Activated CD4-positive, alpha-beta T cell treated with anti-CD3 and anti-CD28 coated beads, Interleukin-2, amount 10 ng/mL, durations not matched to agents 7 days and 5 days (primary cell): ENCODE measurements at places on chromosomes 1 and 21.

GRCh38 chr1:204560590-204561150, 44.5 kb downstream of the MDM4 start:
- no peak for DNase-seq

GRCh38 chr1:54596756-54597155, 26.6 kb downstream of the FAM151A start:
- no peak for DNase-seq

- peak; percentile 61 for DNase-seq
Measured at GRCh38 chr1:101178688-101179491, 57.9 kb upstream of the S1PR1 start.

- DNase-seq, result no peak
Measured at GRCh38 chr1:111270771-111271463, 19.7 kb upstream of the CHIA start.

GRCh38 chr1:167489571-167490340, 28.6 kb downstream of the CD247 start:
- peak; percentile 49 for DNase-seq

GRCh38 chr1:185835191-185835590, 101.0 kb downstream of the HMCN1 start:
- DNase-seq, result no peak

DNA sequence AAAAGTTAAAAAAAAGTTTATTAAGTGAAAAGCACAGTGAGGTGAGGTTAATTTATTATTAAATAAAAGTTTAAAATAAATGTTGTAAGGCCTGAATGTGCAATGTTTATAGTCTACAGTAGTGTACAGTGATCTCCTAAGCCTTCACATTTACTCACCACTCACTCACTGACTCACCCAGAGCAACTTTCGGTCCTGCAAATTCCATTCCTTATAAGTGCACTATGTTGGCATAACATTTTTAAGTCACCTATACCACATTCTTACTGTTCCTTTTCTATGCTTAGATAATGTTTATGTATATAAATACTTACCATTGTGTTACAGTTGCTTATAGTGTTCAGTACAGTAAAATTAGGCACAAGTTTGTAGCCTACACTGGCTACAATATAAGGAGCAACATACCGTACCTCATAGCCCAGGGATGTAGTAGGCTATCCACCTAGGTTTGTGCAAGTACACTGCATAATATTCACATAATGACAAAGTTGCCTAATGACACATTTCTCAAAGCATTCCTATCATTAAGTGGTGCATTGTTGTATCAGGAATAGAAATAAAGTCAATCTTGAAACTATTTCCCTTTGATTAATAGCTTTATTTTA, 426.5 kb upstream of the BRINP3 start:
- no peak for DNase-seq

DNA sequence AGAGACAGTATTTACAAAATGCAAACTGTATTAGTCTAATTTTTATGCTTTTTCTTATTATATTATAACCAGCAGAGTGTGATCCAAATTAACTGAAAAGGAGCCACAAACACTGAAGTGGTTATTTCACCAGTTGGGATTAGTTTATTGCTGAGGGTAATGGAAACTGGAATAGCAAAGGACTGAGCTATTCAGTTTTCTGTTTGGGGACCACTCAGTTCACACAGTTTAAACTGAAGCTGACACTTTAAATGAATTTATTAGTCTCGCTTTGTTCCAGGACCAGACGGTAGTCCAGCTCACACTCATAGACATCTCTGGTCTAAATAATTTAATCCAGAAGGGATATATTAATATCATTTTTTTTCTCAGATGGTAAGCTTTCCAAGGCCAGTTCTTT, 410.7 kb downstream of the LTN1 start:
- DNase-seq, result no peak

- no peak for DNase-seq
Measured at GRCh38 chr21:29670228-29670627, 269.6 kb downstream of the GRIK1 start.

DNA sequence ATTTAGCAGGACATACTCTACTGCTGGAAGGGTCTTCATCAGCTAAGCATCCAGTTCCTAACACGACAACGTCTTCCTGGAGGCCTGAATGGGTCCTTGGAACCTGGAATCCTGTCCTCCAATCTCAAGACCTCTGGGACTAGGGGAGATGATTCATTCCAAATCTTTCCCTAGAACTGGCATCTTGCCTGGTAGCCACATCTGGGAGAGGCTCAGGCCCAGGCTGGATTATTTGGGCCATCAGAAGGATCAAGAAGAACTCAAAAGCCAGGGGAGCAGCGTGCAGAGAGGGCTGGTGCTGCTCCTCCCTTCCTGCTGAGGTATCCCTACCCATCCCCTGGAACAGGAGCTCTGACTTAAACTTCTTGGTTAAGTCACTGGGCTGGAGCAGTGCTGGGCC, 2.8 kb upstream of the PHLDA3 start:
- no peak for DNase-seq
